ENCODE measurements at places on chromosomes 12 and 14.

DNA sequence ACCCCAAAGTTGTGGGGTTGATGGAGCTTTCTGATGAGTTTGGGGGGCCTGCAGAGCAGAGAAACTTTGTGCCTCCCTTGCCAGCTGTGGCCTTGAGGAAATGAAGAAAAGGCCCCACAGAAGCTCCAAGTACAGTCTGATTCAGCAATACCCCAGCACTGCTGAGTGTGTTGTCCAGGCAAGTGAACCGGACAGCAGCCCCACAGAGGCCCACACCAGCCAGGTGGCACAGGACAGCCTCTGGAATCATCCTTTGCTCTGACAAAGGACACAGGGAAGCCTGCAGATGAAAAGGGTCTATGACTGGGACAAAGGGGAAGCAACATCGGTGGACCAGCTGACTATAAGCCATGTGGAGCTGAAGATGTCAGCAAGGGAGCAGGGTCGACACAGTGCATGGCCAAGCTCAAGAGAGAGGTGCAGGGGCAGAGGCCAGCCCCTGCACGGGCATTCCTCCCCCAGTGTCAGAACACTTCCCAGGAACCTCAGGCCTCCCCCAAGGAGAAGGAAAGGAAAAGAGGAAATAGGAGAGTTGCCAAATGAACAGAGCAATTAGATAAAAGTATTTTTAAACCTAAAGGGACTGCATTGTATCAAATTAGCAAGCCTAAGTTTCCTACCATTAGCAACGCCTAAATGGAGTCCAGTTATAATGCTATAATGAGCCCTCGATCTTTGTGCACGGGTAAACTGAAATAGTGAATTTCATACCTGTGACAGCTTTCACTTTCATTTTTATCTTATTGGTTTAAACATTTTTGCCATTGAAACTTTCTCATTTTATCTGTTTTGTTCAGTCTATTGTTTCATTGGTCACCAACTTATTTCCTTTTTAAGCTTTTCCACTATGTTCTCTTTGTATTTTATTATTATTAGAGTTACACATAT is 46.3 kb upstream of the PTGDR start:
- no peak for DNase-seq

GRCh38 chr12:7411343-7411742 is 32.6 kb downstream of the CD163L1 start:
- no peak for DNase-seq

- DNase-seq = no peak
Measured at GRCh38 chr12:89470741-89471509, 53.7 kb downstream of the GALNT4 start.

DNA sequence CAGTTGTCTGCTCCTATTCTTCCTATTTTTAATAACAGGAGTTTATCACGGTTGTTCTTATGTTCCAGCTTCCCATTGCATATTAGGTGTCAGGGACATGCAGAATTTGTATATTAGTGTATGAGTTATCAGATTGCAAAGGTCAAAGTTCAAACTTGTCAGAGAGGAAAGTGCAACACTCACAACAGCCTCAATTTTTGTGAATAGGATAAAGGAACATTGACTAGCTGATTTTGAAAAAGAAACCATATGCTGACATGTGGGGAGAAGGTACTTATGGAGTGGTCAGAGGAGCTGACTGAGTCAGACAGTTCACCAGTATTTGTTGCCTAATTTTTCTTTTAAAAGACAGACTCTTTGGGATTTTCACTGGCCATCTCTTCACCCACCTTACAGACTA is 222.1 kb downstream of the C12orf50 start:
- no peak for DNase-seq

- no peak for DNase-seq
Measured at GRCh38 chr14:70830998-70831781, 21.9 kb upstream of the MAP3K9 start.

DNA sequence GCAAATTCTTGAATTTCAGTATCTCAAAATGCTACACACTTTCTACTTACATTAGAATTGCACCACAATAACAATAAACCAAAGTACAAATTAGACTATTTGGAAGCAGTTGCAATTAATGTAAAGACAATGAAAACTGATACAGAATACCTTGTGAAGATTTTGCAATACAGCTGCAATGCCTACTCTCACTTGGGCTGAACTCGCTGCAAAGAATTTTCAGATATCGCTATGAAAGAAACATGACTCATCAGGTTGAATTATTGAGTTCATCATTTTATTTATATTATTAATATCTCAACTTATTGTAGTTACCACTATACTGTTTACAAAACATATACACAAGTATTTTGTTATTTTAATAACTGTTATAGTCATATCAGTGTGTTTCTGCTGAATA is 108.0 kb upstream of the TMTC2 start:
- no peak for DNase-seq

DNA sequence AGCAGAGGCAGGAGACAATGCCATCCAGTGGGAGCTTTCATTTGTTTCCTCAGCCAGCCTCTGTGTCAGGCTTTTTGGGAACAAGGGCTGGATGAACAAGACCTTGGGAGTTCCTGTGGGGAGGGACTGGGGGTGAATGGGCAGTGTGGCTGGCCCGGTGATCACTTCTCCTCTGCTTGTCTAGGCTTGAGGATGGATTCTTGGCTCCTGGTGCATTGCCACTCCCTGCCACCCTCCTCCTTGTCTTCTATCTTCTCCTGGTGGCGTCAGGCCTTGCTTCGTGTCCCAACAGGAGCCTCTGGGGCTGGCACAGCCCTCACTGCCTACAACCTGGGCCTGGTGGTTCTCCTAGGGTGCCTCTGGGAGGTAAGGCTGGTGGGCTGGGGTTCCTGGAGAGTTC is 25.0 kb upstream of the KCNA5 start:
- DNase-seq = no peak

GRCh38 chr12:7106082-7106481 is 2.9 kb downstream of the C1RL start:
- DNase-seq = no peak

- no peak for DNase-seq
Measured at GRCh38 chr14:55706893-55707292, 126.9 kb downstream of the KTN1 start.

DNA sequence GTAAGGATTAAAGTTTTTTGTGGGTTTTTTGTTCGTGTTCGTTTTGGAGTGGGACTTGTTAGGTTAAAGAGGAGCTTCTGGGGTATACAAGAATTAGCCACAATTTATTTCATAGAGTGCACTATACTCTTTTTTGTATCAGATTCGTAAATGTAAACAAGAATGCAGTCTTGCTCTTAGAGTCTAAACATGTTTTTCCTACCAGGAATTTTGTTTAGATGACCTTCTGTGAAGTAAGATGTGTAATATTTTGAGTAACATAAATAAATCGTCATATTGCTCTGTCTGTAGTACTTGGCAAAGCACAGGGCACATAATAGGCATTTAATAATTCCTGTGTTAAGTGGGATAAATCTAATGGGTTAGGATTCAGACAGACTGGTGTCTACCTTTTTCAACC is 9.6 kb downstream of the CNOT2 start:
- no peak for DNase-seq

Data from cerebellar nuclear complex (tissue), 1 donor.